Activated CD8-positive, alpha-beta T cell treated with anti-CD3 and anti-CD28 coated beads, Interleukin-2, amount 10 ng/mL, durations not matched to agents 7 days and 5 days (primary cell): ENCODE measurements at places on chromosomes 11 and 22. TPM values are rescaled to one million over a fixed set of nuclear protein-coding genes. Genes with fewer than 3 reads are reported as not detected.

GRCh38 chr11:62104816-62105653 is 18.8 kb upstream of the INCENP start:
- H3K27ac ChIP-seq: peak overlapping the region; percentile 75
- H3K4me3 ChIP-seq: peak overlapping the region; percentile 63
- H3K4me1 ChIP-seq: peaks cover 18% of the 10 kb centered on the region
- peaks cover 10% of the 10 kb centered on the region for H3K27me3 ChIP-seq

DNA sequence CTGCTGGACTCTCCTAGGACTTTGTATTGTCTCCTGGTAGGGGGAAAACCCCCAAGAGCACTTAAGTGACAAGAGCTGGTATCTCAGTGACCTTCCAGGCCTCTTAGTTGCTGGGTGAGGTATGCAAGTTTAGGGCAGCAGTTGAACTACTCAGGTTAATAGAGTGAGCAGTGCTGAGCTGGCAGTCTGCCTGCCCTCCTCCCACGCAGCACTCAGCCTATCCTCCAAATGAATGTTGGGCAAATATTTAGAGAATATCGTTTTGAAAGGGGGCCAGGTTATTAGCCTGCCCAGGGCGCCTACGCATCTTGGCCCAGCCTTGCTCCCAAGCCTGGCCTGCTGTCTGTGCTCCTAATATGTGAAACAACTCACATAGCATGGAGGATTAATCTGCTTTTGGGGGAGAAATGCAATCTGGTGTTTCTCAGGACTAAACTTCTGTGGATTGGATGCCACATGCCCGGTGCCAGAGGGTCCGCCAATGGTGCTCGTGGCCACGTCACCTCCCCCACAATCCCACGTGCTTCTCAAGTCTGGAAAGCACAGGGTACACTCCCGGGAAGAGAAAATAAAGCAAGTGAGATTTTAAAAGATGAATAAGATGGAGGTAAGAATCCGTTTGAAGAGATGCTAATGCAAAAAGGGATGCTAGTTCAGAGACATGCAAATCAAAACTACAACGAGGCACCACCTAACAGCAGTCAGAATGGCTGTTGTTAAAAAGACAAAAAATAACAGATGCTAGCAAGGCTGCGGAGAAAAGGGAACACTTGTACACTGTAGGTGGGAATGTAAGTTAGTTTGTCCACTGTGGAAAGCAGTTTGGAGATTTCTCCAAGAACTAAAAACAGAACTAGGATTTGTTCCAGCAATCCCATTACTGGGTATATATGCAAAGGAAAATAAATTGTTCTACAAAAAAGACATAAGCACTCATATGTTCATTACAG is 67.7 kb downstream of the SPON1 start:
- H3K4me1 ChIP-seq: no peaks in the 10 kb centered on the region
- no peak overlapping the region for H3K27ac ChIP-seq
- no peaks in the 10 kb centered on the region for H3K36me3 ChIP-seq
- H3K27me3 ChIP-seq: peaks cover 4% of the 10 kb centered on the region
- DNase-seq: no peak
- H3K4me3 ChIP-seq: no peak overlapping the region

GRCh38 chr11:114396916-114397315 is 3.4 kb downstream of the C11orf71 start:
- peaks cover 5% of the 10 kb centered on the region for H3K27me3 ChIP-seq
- no peak overlapping the region for H3K27ac ChIP-seq
- H3K4me1 ChIP-seq: peaks cover 19% of the 10 kb centered on the region
- no peak overlapping the region for H3K4me3 ChIP-seq

DNA sequence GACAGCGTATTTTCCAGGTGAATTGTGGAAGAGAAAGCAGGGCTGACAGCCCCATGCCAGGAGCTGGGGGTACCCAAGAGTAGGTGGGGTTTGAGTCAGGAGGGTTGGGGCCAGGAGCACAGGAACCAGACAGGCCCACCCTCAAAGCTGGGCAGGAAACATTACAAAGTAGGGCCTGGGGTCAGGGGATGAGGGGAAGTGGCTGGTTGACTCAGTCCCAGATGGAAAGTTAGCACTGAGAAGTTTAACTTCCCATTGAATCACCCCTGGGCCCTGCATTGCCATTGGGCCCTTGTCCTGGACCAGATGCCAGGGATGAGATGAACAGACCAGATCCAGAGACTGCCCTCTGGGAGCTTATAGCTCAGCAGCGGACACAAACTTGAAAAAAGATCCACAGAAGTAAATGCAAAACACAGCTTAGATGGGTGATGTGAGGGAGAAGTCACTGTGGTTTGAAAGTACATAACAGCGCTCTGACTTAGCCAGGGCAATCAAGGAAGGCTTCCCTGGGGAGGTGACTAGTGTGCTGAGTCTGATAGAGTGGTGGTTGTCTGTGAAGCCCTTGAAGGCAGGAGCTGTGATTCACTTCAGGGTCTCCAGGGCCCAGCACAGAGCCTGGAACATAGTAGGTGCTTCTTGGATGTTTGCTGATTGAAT is 2.2 kb downstream of the MAFF start:
- peak overlapping the region; percentile 83 for H3K4me3 ChIP-seq
- DNase-seq: no peak
- peaks cover 3% of the 10 kb centered on the region for H3K36me3 ChIP-seq
- no peaks in the 10 kb centered on the region for H3K27me3 ChIP-seq
- H3K4me1 ChIP-seq: peaks cover 54% of the 10 kb centered on the region

DNA sequence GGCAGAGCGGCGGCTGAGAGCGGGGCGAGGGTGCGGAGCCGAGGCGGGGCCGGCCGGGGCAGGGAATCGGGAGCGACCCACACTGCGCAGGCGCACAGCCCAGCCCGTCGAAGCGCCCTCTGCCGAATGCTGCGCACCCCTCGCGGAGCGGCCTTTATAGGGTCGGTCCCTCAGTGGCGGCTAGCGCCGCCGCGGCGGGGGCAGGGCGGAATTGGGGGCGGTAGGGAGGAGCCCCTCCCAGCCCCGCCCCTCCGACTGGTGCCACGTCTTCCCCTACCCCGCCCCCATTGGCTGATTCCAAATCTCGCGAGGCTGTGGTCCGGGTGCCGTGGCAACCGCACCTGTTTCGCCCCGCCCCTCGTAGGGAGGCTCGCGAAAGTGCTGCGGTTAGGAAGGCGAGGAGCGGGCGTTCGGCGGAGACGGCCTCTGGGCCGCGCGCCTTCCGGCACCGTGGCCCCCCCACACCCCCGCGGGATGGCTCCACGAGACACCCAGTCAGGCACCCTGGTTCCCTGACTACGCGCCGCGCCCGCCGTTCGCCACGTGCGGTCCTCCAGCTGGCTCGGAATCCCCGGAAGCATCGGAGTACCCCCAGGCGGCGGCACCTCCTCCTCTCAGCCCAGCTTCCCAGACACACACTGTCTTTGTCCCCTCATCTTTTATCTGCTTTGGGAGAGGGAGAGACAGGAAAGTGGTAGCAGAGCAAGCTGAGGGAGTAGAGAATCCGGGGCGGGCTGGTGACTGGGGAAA is at the start of gene EHD1:
TSS of gene EHD1 (minus strand) at position 128 of the 750 bp plus-strand sequence. CDS start 157 bp downstream, outside the sequence.
- DNase-seq: peak; percentile 100
- H3K4me3 ChIP-seq: peak within 1 kb of the TSS; percentile 98
- H3K4me1 ChIP-seq: peaks cover 62% of the 10 kb centered on the region
- H3K27me3 ChIP-seq: no peaks in the 10 kb centered on the region
- peaks cover 41% of the 10 kb centered on the region for H3K36me3 ChIP-seq
- peak within 1 kb of the TSS; percentile 92 for H3K27ac ChIP-seq

DNA sequence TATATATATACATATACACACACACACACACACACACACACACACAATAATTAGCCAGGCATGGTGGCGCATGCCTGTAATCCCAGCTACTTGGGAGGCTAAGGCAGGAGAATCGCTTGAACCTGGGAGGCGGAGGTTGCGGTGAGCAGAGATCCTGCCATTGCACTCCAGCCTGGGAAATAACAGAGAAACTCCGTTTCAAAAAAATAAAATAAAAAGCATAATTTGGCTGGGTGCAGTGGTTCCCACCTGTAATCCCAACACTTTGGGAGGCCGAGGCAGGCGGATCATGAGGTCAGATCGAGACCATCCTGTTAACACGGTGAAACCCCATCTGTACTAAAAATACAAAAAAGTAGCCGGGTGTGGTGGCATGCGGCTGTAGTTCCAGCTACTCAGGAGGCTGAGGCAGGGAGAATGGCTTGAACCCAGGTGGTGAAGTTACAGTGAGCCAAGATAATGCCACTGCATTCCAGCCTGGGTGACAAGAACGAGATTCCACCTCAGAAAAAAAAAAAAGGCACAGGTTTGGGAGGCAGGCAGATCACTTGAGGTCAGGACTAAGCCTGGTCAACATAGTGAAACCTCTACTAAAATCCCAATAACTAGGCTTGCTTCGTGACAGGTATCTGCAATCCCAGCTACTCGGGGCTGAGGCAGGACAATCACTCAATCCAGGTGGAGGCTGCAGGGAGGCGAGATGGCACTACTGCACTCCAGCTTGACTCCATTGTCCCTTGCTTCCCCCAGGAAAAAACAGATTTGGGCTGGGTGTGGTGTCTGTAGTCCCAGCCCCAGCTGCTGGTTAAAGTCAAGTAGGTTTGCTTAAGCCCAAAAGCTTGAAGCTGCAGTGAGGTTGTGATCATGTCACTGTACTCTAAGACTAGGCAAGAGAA is 11.8 kb upstream of the WDR74 start:
- peak overlapping the region; percentile 62 for H3K27ac ChIP-seq
- peaks cover 36% of the 10 kb centered on the region for H3K4me1 ChIP-seq
- peaks cover 48% of the 10 kb centered on the region for H3K36me3 ChIP-seq
- H3K4me3 ChIP-seq: peak overlapping the region; percentile 15
- peaks cover 3% of the 10 kb centered on the region for H3K27me3 ChIP-seq
- no peak for DNase-seq

- no peak overlapping the region for H3K27ac ChIP-seq
- H3K27me3 ChIP-seq: no peaks in the 10 kb centered on the region
- peaks cover 1% of the 10 kb centered on the region for H3K4me1 ChIP-seq
- DNase-seq: no peak
- peaks cover 27% of the 10 kb centered on the region for H3K36me3 ChIP-seq
Measured at GRCh38 chr11:74226907-74227306, 55.8 kb downstream of the PPME1 start.

- no peaks in the 10 kb centered on the region for H3K27me3 ChIP-seq
- no peak for DNase-seq
- H3K36me3 ChIP-seq: no peaks in the 10 kb centered on the region
- no peak overlapping the region for H3K4me3 ChIP-seq
- no peak overlapping the region for H3K27ac ChIP-seq
Measured at GRCh38 chr11:1554981-1555712, 16.9 kb downstream of the DUSP8 start.

DNA sequence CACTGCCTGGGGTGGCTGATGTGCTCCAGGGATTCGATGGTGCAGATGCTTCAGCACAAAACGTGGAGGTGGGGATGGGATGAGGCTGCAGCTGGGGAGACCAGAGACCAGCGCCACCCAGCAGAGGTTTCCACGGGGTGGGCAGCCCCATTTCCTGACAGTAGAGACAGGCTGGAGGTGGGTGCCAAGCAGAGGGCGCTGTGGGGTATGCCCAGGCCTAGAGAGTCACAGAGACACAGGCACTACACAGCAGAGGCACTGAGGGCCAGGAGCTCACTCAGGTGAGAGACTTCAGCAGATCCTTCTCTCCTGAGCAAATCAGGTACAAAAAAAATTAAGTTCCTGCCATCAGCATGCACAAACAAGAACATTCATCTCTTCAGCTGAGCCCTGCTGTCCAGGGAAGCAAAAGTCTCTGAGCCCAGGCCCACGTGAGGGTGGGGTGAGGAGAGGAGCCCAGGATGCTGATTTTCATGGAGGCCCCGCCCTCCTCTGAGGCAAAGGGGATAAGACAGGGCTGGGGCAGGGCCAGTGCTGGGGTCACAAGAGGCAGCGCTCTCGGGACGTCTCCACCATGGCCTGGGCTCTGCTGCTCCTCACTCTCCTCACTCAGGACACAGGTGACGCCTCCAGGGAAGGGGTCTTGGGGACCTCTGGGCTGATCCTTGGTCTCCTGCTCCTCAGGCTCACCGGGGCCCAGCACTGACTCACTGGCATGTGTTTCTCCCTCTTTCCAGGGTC is 53.1 kb downstream of the GGTLC2 start:
- DNase-seq: no peak
- no peak overlapping the region for H3K27ac ChIP-seq
- peaks cover 4% of the 10 kb centered on the region for H3K27me3 ChIP-seq
- no peak overlapping the region for H3K4me3 ChIP-seq

Gene YAP1
- not detected for total RNA-seq
